Endothelial cell of umbilical vein (primary cell): ENCODE measurements at places on chromosomes 6 and 20. TPM values are rescaled to one million over a fixed set of nuclear protein-coding genes. Genes with fewer than 3 reads are reported as not detected.

SMLR1 gene
- total RNA-seq: not detected in 2 replicates

RAB44 gene
- 0.11 TPM in 1 of 2 replicates, not detected in the other for total RNA-seq

WFDC6 gene
- not detected in 2 replicates for total RNA-seq

POU5F1 gene
- not detected in 2 replicates for total RNA-seq

RNF182 gene
- 0.78 and 0.93 TPM in 2 replicates for total RNA-seq

NRSN1 gene
- total RNA-seq: not detected in 2 replicates

SLC44A4 gene
- total RNA-seq: 0.12 and 0.84 TPM in 2 replicates

TBX18 gene
- 28.4 and 35.3 TPM in 2 replicates for total RNA-seq

DLL1 gene
- 2.0 and 2.3 TPM in 2 replicates for total RNA-seq

TULP1 gene
- not detected in 2 replicates for total RNA-seq

SNAI1 gene
- 13.4 and 14.5 TPM in 2 replicates for total RNA-seq

- no peak for DNase-seq
Measured at GRCh38 chr6:109299776-109300564, 82.3 kb downstream of the CD164 start.

GRCh38 chr20:60096166-60096565 is 137.9 kb downstream of the CDH26 start:
- no peak for DNase-seq

DNA sequence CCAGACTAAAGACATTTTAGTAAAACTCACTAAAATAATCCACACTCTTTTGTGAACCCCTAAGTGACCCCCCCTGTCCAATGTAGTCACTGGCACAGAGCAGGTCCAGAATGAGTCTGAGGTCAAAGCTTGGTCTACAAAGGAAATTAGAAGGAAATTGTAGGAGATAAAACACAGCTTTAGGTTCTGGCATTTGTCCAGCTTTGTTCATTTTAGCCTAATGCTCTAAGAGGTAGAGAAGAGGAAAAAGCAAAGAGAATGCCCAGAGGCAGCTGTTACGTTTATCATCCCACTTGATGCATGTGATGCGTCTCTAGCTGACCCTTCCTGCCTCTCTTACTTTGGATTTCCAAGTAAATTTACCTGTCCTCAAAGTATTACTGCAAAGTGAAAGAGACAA is 62.5 kb downstream of the CNKSR3 start:
- DNase-seq: peak; percentile 92

GRCh38 chr20:45592574-45593189 is 13.6 kb upstream of the WFDC8 start:
- DNase-seq: peak; percentile 13

- no peak for DNase-seq
Measured at GRCh38 chr6:35609588-35609987, 79.1 kb downstream of the FKBP5 start.

- DNase-seq: no peak
Measured at GRCh38 chr6:135320721-135321621, 139.9 kb downstream of the MYB start.

DNA sequence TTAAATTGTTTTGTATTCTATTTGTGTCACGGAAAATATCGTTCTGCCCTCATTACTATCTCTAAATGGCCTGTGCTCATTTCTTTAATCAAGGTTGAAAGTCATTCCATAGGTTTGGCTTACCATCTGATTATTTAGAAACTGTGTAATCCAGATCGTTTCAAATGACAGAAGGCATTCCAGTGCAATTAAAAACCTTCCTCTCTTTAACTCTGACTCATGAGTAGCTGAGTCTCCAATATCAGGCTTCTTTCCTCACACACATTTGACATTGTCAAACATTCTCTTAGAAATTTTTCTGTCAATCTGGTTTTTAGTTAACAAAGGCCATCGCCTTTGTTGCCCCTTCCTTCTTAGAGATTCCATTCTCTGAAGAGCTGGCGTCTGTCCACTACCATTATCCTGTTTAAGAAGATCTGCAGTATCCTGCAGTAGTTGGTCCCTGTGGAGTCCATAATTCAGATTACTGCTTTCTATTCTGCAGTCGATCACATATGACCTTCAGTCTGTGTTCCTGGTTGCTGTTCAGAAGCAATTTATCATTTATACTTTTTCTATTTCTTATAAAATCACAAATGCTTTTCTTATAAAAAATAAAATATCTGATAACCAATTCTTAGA is 3.9 kb upstream of the TRDN start:
- no peak for DNase-seq

- DNase-seq: no peak
Measured at GRCh38 chr6:136890194-136890839, 31.8 kb upstream of the SLC35D3 start.

DNA sequence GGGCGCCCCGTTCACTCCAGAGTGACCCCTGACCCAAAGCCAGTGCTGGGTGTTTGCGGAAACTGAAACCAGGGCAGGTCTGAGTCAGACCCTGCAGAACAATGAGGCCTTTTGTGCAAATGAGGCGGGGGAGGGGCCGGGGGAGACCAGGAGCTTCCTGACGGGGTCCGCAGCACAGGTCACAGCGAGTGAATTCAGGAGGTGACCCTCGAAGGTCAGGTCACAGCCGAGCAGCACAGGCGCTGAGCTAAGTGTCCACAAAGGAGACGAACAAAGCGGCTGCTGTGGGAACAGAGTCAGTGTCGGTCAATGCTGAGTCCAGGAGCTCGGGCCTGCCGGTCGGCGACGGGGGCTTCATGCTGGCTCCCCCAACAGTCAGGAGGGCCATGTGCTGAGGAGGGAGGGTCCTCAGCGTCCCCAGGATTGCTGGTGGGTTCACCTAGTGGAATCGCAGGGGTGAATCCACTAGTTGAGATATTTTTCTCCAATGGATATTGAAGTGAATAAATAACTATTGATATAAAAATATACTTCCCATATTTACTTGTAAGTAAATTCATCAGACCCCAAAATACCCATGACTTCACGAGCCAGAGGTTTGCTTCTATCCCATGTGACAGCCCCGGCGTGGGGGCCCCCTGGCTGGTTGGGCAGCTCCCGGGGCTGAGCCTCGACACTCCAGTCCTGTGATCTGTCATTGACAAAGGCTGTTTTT is 188.4 kb upstream of the SULF2 start:
- peak; percentile 50 for DNase-seq

DNA sequence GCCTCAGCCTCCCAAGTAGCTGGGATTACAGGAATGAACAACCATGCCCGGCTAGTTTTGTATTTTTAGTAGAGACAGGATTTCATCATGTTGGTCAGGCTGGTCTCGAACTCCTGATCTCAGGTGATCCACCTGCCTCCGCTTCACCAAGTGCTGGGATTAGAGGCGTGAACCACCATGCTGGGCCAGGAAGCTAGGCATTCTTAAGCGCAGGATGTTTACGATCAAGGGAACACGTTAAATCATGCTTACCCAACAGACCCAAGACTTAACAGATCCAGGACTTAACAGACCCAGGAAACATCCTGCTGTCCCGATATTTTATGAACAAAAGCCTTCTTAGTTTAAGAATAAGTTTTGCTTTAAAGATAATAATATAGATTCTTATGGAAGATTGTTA is 9.1 kb downstream of the PTGIS start:
- no peak for DNase-seq

DNA sequence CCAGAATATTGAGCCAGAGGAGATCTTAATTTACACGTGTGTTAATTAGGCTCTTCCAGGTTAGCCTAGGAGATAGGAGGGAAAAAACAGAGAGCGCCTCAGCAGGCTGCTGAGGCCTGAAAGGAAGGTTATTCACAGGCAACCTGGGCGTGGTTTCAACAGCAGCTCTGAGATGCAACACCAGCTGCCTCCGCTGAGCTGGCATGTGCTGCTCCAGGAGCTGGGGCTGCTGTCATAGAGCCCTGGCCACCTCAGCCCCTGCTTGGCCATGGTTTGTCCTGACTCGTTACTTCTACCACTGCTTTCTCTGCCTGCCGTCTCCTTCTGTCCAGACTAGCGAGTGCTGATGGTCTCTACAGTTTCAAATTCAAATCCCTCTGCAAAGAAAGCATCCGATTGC is 32.4 kb upstream of the RPP40 start:
- peak; percentile 12 for DNase-seq

DNA sequence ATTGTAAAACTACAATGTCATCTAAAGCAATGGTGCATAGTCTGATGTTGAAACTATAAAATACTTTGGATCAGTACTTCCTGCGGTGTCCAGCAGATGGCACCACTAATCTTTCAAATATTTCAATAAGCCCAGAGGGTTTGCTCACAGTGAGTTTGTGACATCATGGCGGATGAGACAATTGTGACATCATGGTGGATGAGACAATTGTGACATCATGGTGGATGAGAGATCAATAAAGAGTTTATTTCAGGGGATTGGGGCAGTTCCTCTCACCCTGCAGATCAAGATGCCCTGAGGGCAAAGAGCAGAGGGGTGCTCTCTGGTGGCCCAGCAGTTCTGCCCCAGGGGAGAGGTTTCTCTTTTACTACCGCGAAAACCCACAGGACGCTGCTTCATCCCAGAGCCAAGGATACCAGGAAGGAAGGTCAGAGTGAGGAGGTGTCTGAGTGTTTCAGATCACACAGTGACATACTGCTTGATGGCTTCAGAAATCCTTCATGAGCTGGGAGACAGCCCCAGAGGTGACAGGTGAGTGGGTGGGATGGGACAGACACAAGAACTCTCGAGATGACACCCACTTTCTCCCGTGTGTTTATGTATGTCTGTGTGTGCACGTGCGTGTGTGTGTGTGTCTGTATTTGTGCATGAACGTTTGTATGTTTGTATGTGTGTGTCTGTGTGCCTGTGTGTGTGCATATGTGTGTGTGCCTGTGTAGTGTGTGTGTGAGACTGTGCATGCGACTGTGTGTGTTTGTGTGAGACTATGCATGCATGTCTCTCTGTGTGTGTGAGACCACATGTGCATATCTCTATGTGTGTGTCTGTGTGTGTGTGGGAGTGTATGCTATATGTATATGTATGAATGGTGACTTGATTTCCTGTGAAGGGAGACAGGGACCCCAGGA is 7.3 kb upstream of the ULBP2 start:
- peak; percentile 74 for DNase-seq

DNA sequence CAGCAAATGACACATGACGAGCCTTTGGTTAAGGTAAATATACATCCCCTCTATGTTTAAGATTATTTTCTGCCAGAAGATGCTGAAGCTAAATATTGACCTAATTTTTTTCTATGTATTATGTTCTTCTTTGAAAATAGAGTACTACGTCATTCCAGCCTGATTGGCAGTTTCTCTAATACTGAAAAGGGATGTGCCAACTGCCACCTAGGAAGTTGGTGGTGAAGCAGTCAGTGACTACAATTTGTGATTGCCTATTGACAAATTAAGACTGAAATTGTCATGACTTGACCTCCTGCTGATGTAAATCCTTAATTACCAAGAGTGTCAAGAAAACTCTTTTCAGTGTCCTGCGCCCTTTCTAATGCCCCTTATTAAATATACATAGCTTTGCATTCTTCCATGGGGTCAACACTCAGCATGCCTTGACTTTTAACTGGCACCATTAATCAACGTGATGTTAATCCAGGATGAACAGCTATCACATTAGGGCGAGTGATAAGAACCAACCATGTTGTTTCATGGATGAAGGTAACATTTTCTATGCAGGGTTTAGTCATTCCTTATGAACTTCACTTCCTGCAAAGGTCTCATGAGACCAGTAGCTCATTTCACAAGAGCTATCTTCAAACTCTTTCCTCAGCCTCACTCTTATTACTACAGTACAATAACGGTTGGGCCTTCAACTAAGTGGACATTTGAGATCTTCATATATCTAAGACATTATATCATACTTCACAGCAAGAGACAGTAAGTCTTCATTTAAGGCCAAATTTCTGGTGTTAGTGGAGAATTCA is 22.5 kb upstream of the SGK1 start:
- DNase-seq: no peak

- peak; percentile 87 for DNase-seq
Measured at GRCh38 chr20:25036331-25036936, 21.5 kb downstream of the ACSS1 start.

GRCh38 chr6:87661503-87661902 is 40.5 kb downstream of the AKIRIN2 start:
- no peak for DNase-seq

DNA sequence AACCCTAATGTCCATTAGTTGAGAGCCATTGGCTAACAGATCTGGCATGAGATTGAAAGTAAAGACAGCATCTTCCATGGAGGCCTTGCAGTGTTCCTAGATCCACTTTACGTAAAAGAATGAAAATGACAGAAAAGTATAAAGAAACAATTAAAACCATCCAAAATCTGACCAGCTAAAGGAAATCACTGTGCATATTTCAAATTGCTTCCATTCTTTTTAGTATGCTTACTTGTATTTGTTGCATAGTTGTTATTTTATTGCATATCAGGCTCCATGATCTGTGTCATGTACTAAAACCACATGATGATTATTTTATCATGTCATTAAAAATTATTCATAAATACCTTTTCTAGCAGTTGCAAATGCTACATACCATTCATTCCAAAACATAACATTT is 67.9 kb downstream of the GCLC start:
- DNase-seq: no peak

GRCh38 chr6:145267076-145267867 is 468.0 kb downstream of the EPM2A start:
- DNase-seq: no peak

DNA sequence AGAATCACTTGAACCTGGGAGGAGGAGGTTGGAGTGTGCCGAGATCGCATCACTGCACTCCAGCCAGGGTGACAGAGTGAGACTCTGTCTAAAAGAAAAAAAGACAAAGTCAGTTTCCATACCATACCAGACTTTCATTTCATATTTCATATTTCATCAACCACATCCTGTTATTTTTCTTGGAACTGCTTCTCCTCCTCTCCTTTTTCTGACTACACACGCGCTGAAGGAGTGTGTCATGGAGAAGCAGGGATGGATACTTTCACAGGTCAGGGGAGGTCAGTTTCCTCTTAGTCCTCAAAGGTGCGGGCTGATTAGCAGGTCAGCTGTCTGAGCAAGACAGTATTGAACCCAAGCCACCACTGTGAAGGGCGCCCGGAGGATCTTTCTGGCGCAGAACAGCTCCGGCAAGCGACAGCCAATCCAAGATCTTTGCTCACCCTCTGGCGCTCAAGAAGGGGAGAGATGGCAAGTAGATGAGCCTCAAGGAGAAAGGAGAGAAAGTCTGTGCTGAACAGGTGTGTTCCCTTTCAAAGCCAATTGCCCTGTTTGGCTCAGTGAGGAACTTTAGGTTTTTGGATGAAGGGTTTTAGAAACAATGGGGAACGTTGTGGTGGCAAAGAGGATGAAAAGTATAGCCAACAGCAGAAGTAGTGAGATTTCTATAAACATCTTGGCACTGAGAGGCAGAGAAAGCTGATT is 18.9 kb upstream of the SYNJ2 start:
- peak; percentile 80 for DNase-seq

GRCh38 chr20:13111249-13111911 is 102.6 kb downstream of the SPTLC3 start:
- DNase-seq: no peak

DNA sequence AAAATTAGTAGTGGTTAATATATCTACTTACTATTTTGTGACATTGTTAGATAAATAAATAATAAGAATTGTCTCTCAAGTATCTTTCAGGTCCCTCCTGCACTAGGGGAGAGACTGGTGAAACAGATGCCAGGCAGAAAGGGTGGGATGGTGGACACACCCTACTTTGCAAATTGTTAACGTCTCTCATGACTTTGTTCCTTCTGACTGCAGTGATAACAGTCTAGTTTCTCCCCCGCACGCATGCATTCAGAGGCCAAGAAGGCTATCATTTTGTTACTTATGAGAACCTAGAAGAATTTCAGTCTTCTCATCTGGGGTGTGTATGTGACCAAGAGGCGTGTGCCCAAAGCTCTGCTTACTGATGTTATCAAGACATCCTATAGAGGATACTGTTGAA is 152.3 kb downstream of the EDN1 start:
- DNase-seq: no peak

GRCh38 chr6:128379577-128379976 is 140.8 kb downstream of the PTPRK start:
- no peak for DNase-seq

- no peak for DNase-seq
Measured at GRCh38 chr6:87743454-87743853, 41.4 kb upstream of the AKIRIN2 start.
